ENCODE measurements at places on chromosomes 11 and 22. TPM values are rescaled to one million over a fixed set of nuclear protein-coding genes. Genes with fewer than 3 reads are reported as not detected.

OR4A15 gene
- total RNA-seq, result not detected

POTEH gene
- not detected for total RNA-seq

PDE3B gene
- total RNA-seq, result 1.1 TPM

AKIP1 gene
- 27.8 TPM for total RNA-seq

LSP1 gene
- total RNA-seq, result not detected

RFPL1 gene
- not detected for total RNA-seq

OR6Q1 gene
- not detected for total RNA-seq

HMOX1 gene
- 23.1 TPM for total RNA-seq

- peaks cover 21% of the 10 kb centered on the region for H3K4me1 ChIP-seq
- no peak overlapping the region for H3K27ac ChIP-seq
- no peak for DNase-seq
Measured at GRCh38 chr11:13367115-13367514, 89.5 kb downstream of the BMAL1 start.

- no peaks in the 10 kb centered on the region for H3K4me1 ChIP-seq
- no peak for DNase-seq
- no peaks in the 10 kb centered on the region for H3K36me3 ChIP-seq
- H3K27ac ChIP-seq, result no peak overlapping the region
- no peaks in the 10 kb centered on the region for H3K27me3 ChIP-seq
Measured at GRCh38 chr11:70036971-70037882, 40.9 kb upstream of the ANO1 start.

DNA sequence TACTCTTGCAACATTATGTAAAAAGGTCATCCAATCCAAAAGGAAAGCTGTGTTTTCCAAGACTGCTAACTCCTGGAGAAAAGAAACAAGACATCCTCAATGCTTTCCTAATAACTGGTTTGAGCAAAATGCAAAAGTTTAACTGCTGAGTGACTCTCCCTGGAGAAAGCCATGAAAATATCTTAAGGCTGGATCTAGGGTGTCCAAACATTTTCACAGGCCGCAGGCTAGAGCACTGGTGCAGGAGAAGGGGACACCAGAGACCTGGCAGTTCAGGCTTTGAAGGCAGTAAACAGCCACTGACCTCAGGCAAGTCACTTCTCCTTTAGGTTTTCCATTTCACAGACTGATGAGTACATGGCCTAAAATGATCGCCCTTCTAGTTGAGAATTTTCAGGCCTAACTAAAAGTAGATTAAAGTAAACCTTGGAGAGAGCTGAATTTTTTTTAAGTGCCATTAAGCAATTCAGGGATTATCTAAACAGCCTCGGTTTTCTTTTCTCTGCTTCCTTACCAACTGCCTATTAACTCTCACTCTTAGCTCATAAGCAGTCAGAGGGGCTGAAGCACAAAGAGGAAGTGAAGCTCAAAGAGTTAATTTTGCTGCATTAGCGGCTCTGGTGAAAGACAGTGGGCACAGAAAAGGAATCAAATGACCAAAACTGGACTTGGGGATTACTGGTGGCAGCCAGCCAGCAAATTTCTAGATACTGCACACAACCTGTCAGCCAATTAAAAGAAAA is 2.3 kb downstream of the CHKA start:
- H3K4me1 ChIP-seq, result peaks cover 12% of the 10 kb centered on the region
- DNase-seq, result peak; percentile 38
- 0 out of 2 replicates have a peak overlapping the region, but pooled peaks have one; percentile 2 for H3K4me3 ChIP-seq

GRCh38 chr11:12287009-12287373 is 90.4 kb upstream of the PARVA start:
- H3K4me3 ChIP-seq, result peak overlapping the region; percentile 16
- H3K27ac ChIP-seq, result peak overlapping the region; percentile 99
- H3K27me3 ChIP-seq, result no peaks in the 10 kb centered on the region
- peak; percentile 96 for DNase-seq
- H3K36me3 ChIP-seq, result no peaks in the 10 kb centered on the region

GRCh38 chr22:35892192-35892591 is 136.4 kb downstream of the RBFOX2 start:
- peak; percentile 75 for DNase-seq
- no peaks in the 10 kb centered on the region for H3K36me3 ChIP-seq
- H3K27ac ChIP-seq, result no peak overlapping the region
- H3K4me3 ChIP-seq, result no peak overlapping the region

DNA sequence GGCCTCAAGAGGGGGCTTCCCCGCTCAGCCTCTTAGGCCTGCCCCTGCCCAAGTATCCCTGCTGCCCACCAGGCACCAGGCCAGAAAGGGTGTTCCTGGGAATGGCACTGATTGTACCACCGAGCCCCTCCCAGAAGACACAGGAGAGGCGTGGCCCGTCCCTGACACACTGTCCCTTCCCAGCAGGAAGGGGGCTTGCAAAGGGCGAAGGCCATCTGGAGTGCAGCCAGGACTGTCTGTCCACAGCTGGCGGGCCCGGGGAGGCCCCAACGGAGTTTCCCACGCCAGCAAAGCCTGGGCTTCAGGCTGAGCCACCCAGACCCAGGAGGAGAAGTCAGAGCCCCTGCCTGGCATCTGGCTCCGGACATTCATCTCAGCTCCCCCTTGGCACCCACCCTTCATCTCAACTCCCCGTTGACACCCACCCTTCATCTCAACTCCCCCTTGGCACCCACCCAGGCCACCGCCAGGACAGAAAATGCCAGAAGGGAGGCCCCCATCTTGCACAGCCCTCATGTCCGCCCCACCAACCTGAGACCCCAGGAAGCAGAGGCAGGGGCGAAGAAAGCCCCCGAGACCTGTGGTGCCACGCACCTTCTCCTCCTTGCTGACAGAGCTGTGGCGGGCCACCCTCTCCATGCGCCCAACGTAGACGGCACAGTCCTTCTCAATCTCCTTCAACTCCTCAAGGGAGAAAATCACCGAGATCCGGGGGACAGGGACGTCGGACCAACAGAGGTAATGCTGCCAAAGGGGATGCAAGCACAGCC is 19.4 kb downstream of the TUBGCP6 start:
- H3K27me3 ChIP-seq, result no peaks in the 10 kb centered on the region
- H3K27ac ChIP-seq, result no peak overlapping the region
- no peaks in the 10 kb centered on the region for H3K4me1 ChIP-seq
- H3K4me3 ChIP-seq, result no peak overlapping the region
- peaks cover 66% of the 10 kb centered on the region for H3K36me3 ChIP-seq

DNA sequence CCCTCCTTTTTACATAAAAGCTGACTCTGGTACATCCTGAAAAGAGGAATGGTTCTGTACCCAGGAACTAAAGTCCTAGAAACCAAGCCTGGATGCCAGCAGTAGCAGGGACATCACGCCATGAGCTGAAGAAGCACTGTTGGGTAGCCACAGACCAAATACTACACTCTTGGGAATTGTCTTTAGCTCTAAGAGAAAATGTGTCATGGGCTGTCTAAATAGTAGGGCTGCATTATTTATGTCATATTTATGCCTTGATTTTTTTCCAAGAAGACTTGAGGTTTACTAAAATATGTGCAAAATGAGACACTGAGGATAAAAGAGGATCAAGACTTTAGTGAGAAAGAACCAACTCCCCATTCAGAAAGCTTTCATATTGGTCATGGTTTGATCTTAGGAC is 213.6 kb downstream of the RAB38 start:
- no peaks in the 10 kb centered on the region for H3K27me3 ChIP-seq
- no peak overlapping the region for H3K4me3 ChIP-seq
- no peak for DNase-seq
- no peaks in the 10 kb centered on the region for H3K36me3 ChIP-seq

- DNase-seq, result no peak
- peaks cover 32% of the 10 kb centered on the region for H3K27me3 ChIP-seq
- H3K36me3 ChIP-seq, result no peaks in the 10 kb centered on the region
- H3K4me1 ChIP-seq, result no peaks in the 10 kb centered on the region
Measured at GRCh38 chr11:45365961-45366618, 79.9 kb upstream of the SYT13 start.

GRCh38 chr11:126284829-126285228 is 1.9 kb downstream of the TIRAP start:
- H3K4me3 ChIP-seq, result no peak overlapping the region
- H3K27ac ChIP-seq, result no peak overlapping the region
- H3K4me1 ChIP-seq, result peaks cover 3% of the 10 kb centered on the region
- peaks cover 3% of the 10 kb centered on the region for H3K36me3 ChIP-seq

DNA sequence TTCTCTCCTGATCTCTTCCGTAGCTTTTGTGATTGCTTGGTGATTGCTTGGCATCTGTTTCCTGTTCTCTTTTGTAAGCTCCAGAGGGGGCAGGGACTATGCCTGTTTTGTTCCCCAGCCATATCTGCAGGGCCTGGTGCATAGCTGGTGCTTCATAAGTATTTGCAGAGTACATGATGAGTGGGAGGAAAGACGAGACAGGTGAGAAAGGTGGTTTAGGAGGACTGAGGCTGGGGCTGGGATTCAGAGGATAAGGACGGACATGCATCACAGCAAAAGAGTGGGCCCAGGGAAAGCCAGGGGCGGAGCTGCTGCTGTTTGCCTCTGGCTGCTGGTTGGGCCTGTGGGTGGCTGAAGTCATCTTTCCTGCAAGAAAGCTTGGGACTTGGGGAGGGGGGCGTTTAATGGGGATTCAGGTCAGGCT is 62.4 kb downstream of the DSCAML1 start:
- DNase-seq, result no peak
- H3K36me3 ChIP-seq, result no peaks in the 10 kb centered on the region
- no peak overlapping the region for H3K4me3 ChIP-seq

DNA sequence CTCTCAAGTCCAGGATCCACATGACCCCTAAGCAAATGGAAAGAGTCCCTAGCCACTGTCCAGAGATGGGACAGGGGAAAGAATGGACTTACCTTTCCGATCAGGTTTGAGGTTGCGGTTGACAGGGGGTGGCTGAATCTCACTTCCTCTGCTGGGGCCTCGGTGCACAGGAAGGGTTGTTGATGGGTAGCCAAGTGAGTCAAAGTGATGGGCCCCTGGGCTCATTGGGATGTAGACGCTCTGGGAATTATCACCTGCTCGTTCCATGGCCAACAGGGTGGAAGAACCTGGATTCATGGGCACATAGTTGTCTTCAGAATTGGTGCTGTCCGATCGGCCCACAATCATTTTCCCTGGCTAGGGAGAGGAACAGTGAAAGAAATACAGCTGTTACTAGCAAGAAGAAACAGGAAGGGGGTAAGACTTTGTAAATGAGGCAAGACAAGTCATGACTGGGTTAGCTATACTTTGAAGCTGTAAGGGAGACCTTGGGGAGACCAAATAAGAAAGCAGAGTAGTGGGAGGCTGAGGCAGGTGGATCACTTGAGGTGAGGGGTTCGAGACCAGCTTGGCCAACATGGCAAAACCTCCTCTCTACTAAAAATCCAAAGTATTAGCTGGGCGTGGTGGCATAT is 34.7 kb downstream of the USP35 start:
- H3K4me1 ChIP-seq, result peaks cover 3% of the 10 kb centered on the region
- H3K27ac ChIP-seq, result no peak overlapping the region
- H3K27me3 ChIP-seq, result no peaks in the 10 kb centered on the region
- H3K4me3 ChIP-seq, result no peak overlapping the region
- peaks cover 56% of the 10 kb centered on the region for H3K36me3 ChIP-seq
- no peak for DNase-seq

DNA sequence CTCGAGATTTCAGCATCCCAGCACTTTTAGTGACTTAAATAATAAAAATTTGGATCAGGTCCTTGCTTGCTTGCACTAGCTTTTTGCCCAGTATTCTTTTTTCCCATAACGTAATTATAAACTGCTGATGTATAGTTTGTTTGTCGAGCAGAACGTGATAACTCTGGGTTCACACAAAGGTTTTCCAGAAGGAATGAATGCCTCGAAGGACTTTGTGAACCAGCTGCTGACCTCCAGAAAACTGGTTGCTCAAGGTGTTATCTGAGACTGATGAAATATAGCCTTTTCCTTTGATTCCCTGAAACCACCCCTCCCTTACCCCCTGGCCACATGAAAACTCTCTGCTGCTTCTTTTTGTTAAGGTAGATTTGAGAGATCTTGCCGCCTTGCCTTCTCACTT is 229.1 kb upstream of the CARD18 start:
- H3K4me1 ChIP-seq, result no peaks in the 10 kb centered on the region
- H3K27ac ChIP-seq, result no peak overlapping the region
- no peak overlapping the region for H3K4me3 ChIP-seq
- no peaks in the 10 kb centered on the region for H3K36me3 ChIP-seq
- DNase-seq, result no peak

DNA sequence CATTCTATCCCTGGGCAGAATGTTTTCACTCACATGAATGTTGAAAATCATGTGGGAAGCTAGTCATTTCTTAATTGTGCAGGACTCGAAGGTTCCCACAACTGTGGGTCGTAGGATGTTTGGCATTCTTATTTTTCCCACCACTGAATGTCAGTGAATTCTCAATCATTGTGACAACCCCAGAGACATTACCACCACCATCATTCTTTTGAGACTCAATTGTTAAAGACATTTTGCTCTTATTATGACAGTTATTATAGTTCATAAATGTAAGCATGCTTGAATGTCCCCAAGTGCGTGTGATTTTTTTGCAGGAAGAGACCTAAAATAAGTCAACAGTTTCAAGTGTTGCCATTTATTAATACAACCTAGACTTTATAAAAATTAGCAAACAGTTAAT is 19.0 kb downstream of the PACS1 start:
- H3K4me1 ChIP-seq, result peaks cover 3% of the 10 kb centered on the region
- H3K4me3 ChIP-seq, result no peak overlapping the region
- DNase-seq, result no peak
- H3K27ac ChIP-seq, result no peak overlapping the region

DNA sequence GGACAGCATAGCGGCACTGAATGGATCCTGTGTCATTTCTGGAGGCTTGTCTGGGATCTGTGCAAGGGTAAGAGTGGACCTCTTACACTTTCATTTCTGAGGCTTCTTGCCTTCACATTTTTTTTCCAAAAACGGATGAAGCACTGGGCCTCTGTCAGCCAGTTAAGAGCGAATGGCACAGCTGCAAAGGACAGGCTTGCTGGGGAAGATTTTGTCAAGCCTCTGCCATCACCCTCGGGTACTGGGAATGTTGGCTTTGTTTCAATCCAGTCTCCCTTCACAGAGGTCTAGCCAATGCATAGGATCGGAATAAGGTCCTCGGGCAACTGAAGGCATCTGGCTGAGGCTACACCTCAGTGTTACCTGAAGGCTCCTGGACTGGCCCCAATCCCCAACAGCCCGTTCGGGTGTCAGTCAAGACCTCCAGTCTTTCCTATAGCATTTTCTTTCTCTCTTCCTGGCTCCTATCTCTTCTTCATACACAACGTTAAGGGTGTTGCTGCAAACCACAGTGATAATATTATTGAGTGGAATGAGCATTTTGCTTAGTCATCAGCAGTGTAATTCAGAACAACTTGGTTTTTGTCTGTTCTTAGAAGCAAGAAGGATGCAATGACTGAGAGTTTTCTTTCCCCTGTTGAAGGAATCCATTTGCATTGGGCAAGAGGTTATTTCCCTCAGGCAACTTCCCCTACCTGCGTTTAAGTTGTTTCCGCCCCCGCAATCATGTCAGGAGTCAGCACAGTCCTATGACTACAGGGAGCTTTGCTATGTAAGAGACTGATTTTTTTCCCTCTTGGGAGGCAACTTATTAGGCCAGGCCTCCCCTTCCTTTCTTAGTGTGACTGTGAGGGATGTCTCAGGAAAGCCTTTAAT is 22.8 kb downstream of the NPAT start:
- no peak overlapping the region for H3K4me3 ChIP-seq
- no peaks in the 10 kb centered on the region for H3K27me3 ChIP-seq
- peak overlapping the region; percentile 50 for H3K27ac ChIP-seq
- DNase-seq, result peak; percentile 68
- peaks cover 16% of the 10 kb centered on the region for H3K36me3 ChIP-seq

All from IMR-90 (cell line).